ENCODE measurements at places on chromosomes 3 and 15. TPM values are rescaled to one million over a fixed set of nuclear protein-coding genes. Genes with fewer than 3 reads are reported as not detected.

GRCh38 chr3:176193032-176193730 is 1004.1 kb downstream of the TBL1XR1 start:
- no peaks in the 10 kb centered on the region for H3K36me3 ChIP-seq
- peak; percentile 85 for DNase-seq
- peaks cover 9% of the 10 kb centered on the region for H3K4me1 ChIP-seq

DNA sequence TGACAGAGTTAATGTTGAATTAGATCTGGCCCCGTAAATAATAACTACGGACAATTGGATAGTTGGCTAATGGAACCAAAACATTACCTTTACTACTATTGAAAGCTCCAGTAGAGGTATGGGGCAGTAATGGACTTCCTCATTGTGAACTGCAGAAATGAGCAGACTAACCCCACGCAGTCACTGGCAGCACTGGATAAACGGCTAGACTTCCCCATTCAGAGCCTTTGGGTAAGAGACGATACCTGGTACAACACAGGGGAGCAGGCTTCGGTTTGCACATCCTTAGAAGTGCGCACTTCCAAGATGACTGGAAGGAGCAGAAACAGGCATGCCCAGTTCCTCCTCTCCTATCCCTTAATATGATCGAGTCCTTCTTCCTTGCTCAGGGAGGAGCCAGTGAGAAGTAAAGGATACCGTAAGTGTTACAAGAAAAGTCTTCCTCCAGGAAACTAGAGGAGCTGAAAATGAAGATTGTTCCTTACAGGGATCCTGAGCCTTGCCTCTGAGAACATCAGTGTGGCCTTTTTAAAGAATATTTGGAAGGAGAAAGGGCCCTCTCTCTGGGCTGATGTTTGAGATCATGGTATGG is 100.5 kb upstream of the NECTIN3 start:
- H3K4me3 ChIP-seq: no peak overlapping the region
- no peaks in the 10 kb centered on the region for H3K36me3 ChIP-seq
- H3K27ac ChIP-seq: no peak overlapping the region
- no peaks in the 10 kb centered on the region for H3K4me1 ChIP-seq

Gene CHRM5
- not detected for total RNA-seq

DNA sequence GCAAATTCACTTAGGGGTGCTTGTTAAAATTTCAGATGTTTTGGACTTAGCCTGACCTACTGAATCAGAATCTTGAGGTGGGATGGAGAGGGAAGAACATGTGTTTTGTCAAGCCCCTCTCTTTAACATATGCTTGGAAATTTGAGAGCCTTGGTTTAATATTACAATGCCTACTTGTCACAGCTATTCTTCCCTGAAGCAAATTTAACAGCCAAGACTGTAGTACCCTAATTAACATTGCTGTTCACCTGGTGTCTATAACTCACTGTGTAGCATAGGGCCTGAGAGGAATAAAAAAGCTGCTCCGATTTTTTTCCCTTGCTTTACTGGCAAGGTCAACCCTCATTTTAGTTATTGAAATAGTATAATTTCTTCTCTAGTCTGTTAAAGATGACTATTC is 880.1 kb downstream of the CADM2 start:
- DNase-seq: no peak
- H3K4me3 ChIP-seq: no peak overlapping the region
- H3K27me3 ChIP-seq: no peaks in the 10 kb centered on the region
- H3K27ac ChIP-seq: no peak overlapping the region

Gene GOLGA8G
- not detected for total RNA-seq

Gene SHC4
- total RNA-seq: 0.21 TPM

- no peak for DNase-seq
- H3K27ac ChIP-seq: no peak overlapping the region
- no peak overlapping the region for H3K4me3 ChIP-seq
- H3K4me1 ChIP-seq: no peaks in the 10 kb centered on the region
- H3K36me3 ChIP-seq: 0 out of 2 replicates have a peak, but pooled peaks cover 6% of the 10 kb centered on the region
These were observed 26.2 kb upstream of the SPTBN5 start for GRCh38 chr15:41919954-41920538.

- no peak for DNase-seq
- peaks cover 15% of the 10 kb centered on the region for H3K4me1 ChIP-seq
- no peaks in the 10 kb centered on the region for H3K36me3 ChIP-seq
- H3K4me3 ChIP-seq: no peak overlapping the region
- peaks cover 70% of the 10 kb centered on the region for H3K27me3 ChIP-seq
These were observed 29.8 kb downstream of the IL1RAP start for GRCh38 chr3:190543671-190544070.

- DNase-seq: no peak
- no peaks in the 10 kb centered on the region for H3K4me1 ChIP-seq
- no peak overlapping the region for H3K27ac ChIP-seq
- H3K27me3 ChIP-seq: no peaks in the 10 kb centered on the region
These were observed 15.2 kb upstream of the RARRES1 start for GRCh38 chr3:158747417-158747816.

Gene ATP8B4
- 4.5 TPM for total RNA-seq

DNA sequence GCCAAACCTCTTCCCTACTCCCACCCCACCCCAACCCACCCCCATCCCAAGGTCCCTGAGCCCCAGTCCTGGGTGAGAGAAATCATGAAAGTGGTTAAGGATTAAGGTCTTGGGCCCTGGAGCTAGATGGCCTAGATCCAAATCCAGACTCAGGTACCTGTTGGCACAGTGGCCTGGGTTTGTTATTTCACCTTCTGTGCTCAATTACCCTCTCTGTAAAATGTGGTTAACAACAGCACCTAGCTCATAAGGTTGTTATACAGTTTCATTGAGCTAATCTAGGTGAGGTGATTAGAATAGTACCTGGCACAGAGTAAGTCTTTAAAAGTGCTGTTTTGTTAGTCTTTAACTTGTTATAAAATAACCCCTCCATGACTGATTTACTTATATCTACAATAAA is 6.4 kb upstream of the SNUPN start:
- H3K27ac ChIP-seq: no peak overlapping the region
- peaks cover 5% of the 10 kb centered on the region for H3K4me1 ChIP-seq
- no peaks in the 10 kb centered on the region for H3K36me3 ChIP-seq
- no peak overlapping the region for H3K4me3 ChIP-seq
- no peaks in the 10 kb centered on the region for H3K27me3 ChIP-seq

GRCh38 chr3:169965562-169966427 is 812 bp upstream of the SEC62 start:
- no peaks in the 10 kb centered on the region for H3K27me3 ChIP-seq
- no peaks in the 10 kb centered on the region for H3K36me3 ChIP-seq

- H3K27ac ChIP-seq: no peak overlapping the region
- peaks cover 21% of the 10 kb centered on the region for H3K27me3 ChIP-seq
- peaks cover 13% of the 10 kb centered on the region for H3K4me1 ChIP-seq
- no peak for DNase-seq
These were observed 2.8 kb downstream of the MYZAP start for GRCh38 chr15:57594479-57594878.

DNA sequence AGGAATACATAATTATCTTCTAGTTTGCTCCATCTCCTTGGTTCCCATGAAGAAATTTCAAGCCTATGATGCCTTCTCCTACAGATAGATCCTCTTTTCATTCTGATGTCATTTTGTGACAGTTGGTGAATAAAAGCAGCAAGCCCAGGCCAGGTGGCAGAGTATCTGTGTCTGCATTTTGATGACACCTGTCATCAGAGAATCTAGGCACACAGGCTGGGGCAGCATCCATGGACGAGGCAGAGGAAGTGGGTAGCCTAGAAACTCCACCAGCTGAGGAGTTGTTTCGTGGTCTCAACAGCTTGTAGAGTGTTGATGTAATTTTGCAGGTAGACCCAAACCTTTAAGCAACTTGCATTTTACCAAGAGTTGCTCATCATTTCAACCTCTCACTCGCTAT is 269.8 kb downstream of the FEZF2 start:
- H3K36me3 ChIP-seq: no peaks in the 10 kb centered on the region
- no peaks in the 10 kb centered on the region for H3K27me3 ChIP-seq
- DNase-seq: no peak
- no peak overlapping the region for H3K27ac ChIP-seq
- no peaks in the 10 kb centered on the region for H3K4me1 ChIP-seq
- no peak overlapping the region for H3K4me3 ChIP-seq

- H3K27ac ChIP-seq: no peak overlapping the region
- no peak overlapping the region for H3K4me3 ChIP-seq
- DNase-seq: no peak
- H3K4me1 ChIP-seq: no peaks in the 10 kb centered on the region
- no peaks in the 10 kb centered on the region for H3K36me3 ChIP-seq
- no peaks in the 10 kb centered on the region for H3K27me3 ChIP-seq
These were observed 20.1 kb upstream of the TM4SF1 start for GRCh38 chr3:149397528-149397927.

DNA sequence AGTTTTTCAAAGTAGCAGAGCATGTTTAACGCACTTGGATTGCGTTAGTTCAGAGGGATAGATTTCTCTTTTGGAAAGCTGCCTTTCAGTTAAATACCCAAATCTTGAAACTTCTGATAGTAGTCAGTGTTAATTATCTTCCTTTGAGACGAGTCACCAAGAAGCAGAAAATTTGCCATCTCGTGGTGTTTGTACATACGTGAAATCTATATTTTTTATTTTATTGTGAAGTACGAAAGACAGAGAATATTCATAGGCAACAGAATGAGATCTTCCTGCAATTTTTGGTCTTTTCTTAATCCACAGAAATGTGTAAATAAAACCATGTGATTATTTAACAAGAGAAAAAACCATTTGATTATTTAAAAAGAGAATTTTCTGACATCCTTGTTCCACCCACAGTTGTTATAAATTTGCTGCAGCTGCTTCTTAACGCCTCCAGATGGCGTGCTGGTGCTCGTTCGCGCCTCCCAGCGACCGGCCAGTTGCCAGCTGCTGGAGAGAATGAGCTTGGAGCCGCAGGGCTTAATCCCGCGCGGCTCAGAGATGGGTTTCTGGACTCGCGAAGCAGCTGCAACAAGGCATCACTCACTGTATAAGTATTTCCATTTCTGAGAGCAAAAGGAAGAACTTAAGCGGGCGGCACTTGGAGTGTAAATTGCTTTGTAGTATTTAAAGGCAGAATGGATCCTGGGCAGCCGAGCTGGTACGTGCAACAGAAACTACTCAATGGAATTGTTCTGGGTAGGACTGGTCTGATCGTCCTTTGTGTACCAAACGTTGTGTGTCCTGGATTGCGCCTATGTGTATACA is 10.5 kb upstream of the SLITRK3 start:
- H3K4me3 ChIP-seq: peak overlapping the region; percentile 40
- H3K36me3 ChIP-seq: no peaks in the 10 kb centered on the region
- peaks cover 7% of the 10 kb centered on the region for H3K27me3 ChIP-seq
- H3K4me1 ChIP-seq: peaks cover 7% of the 10 kb centered on the region
- DNase-seq: peak; percentile 89
- H3K27ac ChIP-seq: no peak overlapping the region

Gene ROPN1
- total RNA-seq: 0.27 TPM

Gene CLDN18
- total RNA-seq: not detected

- no peak for DNase-seq
- H3K4me1 ChIP-seq: no peaks in the 10 kb centered on the region
- H3K36me3 ChIP-seq: no peaks in the 10 kb centered on the region
- no peak overlapping the region for H3K27ac ChIP-seq
These were observed 281.3 kb upstream of the COL8A1 start for GRCh38 chr3:99357131-99357530.

GRCh38 chr3:42983927-42984326 is 4.8 kb downstream of the GASK1A start:
- no peak overlapping the region for H3K27ac ChIP-seq
- peaks cover 21% of the 10 kb centered on the region for H3K27me3 ChIP-seq
- peaks cover 47% of the 10 kb centered on the region for H3K4me1 ChIP-seq
- no peak for DNase-seq
- H3K4me3 ChIP-seq: no peak overlapping the region

- DNase-seq: no peak
- no peak overlapping the region for H3K4me3 ChIP-seq
- no peaks in the 10 kb centered on the region for H3K4me1 ChIP-seq
- H3K27me3 ChIP-seq: no peaks in the 10 kb centered on the region
These were observed 24.1 kb downstream of the WDR48 start for GRCh38 chr3:39075910-39076309.

GRCh38 chr3:50266836-50267235 is 2.1 kb upstream of the SEMA3B start:
- no peak for DNase-seq
- peak overlapping the region; percentile 20 for H3K4me3 ChIP-seq
- H3K27ac ChIP-seq: no peak overlapping the region
- peaks cover 48% of the 10 kb centered on the region for H3K4me1 ChIP-seq
- no peaks in the 10 kb centered on the region for H3K27me3 ChIP-seq
- H3K36me3 ChIP-seq: no peaks in the 10 kb centered on the region

Gene RBM15B
- 51.7 TPM for total RNA-seq

GRCh38 chr15:68982976-68983563 is 31.4 kb upstream of the NOX5 start:
- peaks cover 6% of the 10 kb centered on the region for H3K36me3 ChIP-seq
- H3K27ac ChIP-seq: no peak overlapping the region
- no peaks in the 10 kb centered on the region for H3K27me3 ChIP-seq
- H3K4me3 ChIP-seq: no peak overlapping the region
- no peak for DNase-seq
- no peaks in the 10 kb centered on the region for H3K4me1 ChIP-seq

Gene DNASE1L3
- total RNA-seq: not detected

Gene MYLK
- total RNA-seq: 16.2 TPM

DNA sequence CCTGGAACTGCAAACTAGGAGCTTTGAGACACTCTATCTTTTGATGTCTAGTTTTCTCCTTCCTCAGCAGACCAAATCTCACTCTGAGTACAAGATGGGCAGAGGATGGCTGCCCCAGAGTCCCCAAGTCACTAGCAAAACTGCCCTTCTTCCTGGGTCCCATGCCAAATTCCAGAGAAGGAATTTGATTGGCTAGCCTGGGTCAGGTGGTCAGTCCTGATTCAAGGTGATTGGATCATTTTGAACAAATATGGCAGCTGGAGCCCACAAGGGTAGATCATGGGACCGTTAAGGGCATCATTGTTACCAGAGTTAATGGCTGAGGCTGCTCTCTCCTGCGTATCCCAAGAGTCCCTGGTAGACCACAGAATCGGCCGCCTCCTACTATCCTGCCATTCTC is 21.7 kb downstream of the SLC6A1 start:
- no peak for DNase-seq
- no peak overlapping the region for H3K4me3 ChIP-seq
- H3K27me3 ChIP-seq: no peaks in the 10 kb centered on the region
- H3K27ac ChIP-seq: no peak overlapping the region

- no peaks in the 10 kb centered on the region for H3K27me3 ChIP-seq
- no peak overlapping the region for H3K4me3 ChIP-seq
- H3K4me1 ChIP-seq: no peaks in the 10 kb centered on the region
- H3K36me3 ChIP-seq: peaks cover 4% of the 10 kb centered on the region
- no peak for DNase-seq
These were observed 36.4 kb downstream of the ETFA start for GRCh38 chr15:76274821-76275220.

Gene LRRC2
- 7.1 TPM for total RNA-seq

- H3K27me3 ChIP-seq: peaks cover 5% of the 10 kb centered on the region
- no peak overlapping the region for H3K4me3 ChIP-seq
- H3K4me1 ChIP-seq: peaks cover 5% of the 10 kb centered on the region
- DNase-seq: no peak
- no peaks in the 10 kb centered on the region for H3K36me3 ChIP-seq
These were observed 5.2 kb downstream of the TPRA1 start for GRCh38 chr3:127585163-127585812.
